ENCODE measurements at places on chromosomes 12 and 14.

DNA sequence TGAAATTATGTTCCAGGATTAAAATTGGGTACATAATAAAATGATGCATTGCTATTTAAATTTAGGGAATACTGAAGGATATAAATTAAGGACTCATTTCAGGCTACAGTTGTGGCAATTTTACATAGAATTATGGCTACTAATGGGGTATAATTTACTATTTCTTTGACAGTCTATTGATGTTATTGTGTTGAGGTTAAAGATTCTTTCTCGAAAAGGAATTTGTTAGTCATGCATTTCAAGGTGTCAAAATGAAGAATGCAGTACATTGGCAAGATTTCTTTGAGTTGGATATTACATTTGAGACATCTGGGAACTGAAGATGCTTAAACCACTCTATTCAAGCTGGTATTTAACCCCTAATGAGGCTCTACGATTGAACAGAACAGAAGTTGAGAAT, 28.3 kb downstream of the SLC5A8 start:
- H3K4me1 ChIP-seq = no peaks in the 10 kb centered on the region
- H3K4me3 ChIP-seq = no peak overlapping the region
- no peaks in the 10 kb centered on the region for H3K36me3 ChIP-seq
- H3K27me3 ChIP-seq = no peaks in the 10 kb centered on the region
- DNase-seq = no peak
- H3K27ac ChIP-seq = no peak overlapping the region

- H3K36me3 ChIP-seq = no peaks in the 10 kb centered on the region
- H3K27me3 ChIP-seq = no peaks in the 10 kb centered on the region
- no peak overlapping the region for H3K4me3 ChIP-seq
- H3K27ac ChIP-seq = no peak overlapping the region
- H3K4me1 ChIP-seq = no peaks in the 10 kb centered on the region
Measured at GRCh38 chr12:128933926-128934325, 80.6 kb downstream of the GLT1D1 start.

- no peaks in the 10 kb centered on the region for H3K36me3 ChIP-seq
- H3K27ac ChIP-seq = no peak overlapping the region
- DNase-seq = no peak
- H3K27me3 ChIP-seq = no peaks in the 10 kb centered on the region
Measured at GRCh38 chr14:94001016-94001415, 3.9 kb downstream of the CCDC197 start.

DNA sequence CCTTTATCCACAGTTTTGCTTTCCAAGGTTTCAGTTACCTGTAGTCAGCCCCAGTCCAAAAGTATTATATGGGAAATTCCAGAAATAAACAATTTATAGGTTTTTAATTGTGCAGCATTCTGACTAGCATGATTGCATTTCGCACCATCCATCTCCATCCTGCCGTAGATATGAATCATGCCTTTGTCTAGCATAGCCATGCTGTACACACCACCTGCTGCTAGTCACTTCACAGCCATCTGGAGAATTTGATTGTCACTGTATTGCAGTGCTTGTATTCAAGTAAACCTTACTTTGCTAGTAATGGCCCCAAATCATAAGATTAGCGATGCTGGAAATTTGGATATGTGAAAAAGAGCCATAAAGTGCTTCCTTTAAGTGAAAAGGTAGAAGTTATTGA, 36.0 kb downstream of the MUCL1 start:
- no peak overlapping the region for H3K4me3 ChIP-seq
- no peak overlapping the region for H3K27ac ChIP-seq
- no peaks in the 10 kb centered on the region for H3K27me3 ChIP-seq
- H3K36me3 ChIP-seq = no peaks in the 10 kb centered on the region

DNA sequence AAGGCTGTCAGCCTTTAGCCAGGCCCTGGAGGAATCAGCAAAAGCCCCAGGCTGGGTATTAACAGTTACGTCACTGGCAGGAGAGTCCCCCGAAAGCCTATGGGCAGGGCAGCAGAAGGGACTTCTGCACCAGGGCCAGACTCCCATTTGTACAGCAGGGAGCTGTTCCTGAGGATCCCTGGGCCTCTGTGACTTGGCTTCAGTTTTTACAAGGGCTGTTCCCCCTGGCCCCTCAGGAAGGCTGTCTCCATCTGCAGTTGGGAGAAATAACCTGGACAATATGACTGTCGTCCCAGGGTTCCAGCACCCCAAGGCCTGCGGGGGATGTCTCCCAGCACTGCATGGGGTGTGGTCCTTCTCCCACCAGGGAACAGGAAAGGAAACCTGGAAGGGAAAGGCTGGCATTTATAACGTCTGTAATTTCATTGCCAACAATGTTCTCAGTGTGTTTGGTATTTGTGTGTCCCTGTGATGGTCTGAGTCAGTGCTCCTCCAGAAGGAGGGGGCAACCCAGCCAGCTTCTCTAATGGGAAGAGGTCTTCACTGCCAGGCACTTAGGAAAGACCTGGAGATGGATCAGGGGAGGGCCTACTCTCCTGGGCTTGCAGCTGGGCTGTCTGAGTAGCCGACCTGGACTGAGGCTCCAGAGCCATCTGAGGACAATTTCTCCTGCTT, 42.4 kb downstream of the ERH start:
- peaks cover 17% of the 10 kb centered on the region for H3K4me1 ChIP-seq
- no peak for DNase-seq
- H3K36me3 ChIP-seq = no peaks in the 10 kb centered on the region
- H3K27me3 ChIP-seq = no peaks in the 10 kb centered on the region
- H3K27ac ChIP-seq = no peak overlapping the region

DNA sequence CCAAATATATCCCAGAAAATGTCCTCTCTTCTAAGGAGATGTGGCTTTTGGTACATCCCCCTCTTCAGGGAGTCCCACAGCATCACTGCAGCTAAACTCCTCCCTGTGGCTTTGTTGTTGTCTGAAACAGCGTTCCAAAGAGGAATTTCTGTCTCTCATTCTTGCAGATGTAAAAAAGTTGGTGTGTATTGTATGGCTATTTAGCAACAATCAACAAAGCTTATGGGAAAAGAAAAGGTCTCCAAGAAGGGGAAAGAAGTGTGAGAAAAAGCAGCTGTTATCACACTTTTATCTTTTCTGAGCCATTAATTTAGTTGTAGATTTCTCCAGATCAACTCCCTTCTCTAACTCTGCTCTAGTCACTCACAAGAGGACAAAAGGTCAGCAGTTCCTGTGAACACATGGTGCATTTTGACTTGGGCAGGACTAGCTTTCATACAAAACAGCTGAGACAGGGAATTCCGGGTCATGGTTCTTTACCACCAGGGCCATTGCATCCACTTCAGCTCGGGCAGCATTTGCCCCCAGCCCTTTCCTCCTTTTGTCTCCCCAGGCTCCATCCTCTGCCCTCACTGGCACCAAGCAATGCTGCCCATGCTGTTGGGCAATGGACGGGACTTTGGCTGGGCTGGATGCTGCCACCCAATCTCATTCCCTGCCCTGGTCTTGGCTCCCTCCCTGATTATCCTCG, 184.7 kb downstream of the TMX1 start:
- H3K27me3 ChIP-seq = no peaks in the 10 kb centered on the region
- no peaks in the 10 kb centered on the region for H3K36me3 ChIP-seq
- no peak overlapping the region for H3K4me3 ChIP-seq
